ENCODE measurements at places on chromosomes 4 and X.

- DNase-seq: peak; percentile 54
These were observed 31.6 kb upstream of the IRAK1 start for GRCh38 chrX:154051201-154051810.

- DNase-seq: no peak
These were observed 39.6 kb downstream of the SMAD1 start for GRCh38 chr4:145521282-145521681.

GRCh38 chr4:43233321-43233720, 340.8 kb downstream of the GRXCR1 start:
- DNase-seq: no peak

- no peak for DNase-seq
These were observed 4.0 kb downstream of the ITIH6 start for GRCh38 chrX:54794028-54794427.

GRCh38 chr4:36502350-36502749, 220.9 kb downstream of the DTHD1 start:
- DNase-seq: no peak

DNA sequence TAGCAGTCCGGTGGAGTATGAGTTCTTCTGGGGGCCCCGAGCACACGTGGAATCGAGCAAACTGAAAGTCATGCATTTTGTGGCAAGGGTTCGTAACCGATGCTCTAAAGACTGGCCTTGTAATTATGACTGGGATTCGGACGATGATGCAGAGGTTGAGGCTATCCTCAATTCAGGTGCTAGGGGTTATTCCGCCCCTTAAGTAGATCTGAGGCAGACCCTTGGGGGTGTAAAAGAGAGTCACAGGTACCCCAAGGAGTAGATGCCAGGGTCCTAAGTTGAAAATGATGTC, 852 bp downstream of the MAGEH1 start:
- no peak for DNase-seq

- no peak for DNase-seq
These were observed 140.9 kb upstream of the ATP6AP2 start for GRCh38 chrX:40439625-40440532.

DNA sequence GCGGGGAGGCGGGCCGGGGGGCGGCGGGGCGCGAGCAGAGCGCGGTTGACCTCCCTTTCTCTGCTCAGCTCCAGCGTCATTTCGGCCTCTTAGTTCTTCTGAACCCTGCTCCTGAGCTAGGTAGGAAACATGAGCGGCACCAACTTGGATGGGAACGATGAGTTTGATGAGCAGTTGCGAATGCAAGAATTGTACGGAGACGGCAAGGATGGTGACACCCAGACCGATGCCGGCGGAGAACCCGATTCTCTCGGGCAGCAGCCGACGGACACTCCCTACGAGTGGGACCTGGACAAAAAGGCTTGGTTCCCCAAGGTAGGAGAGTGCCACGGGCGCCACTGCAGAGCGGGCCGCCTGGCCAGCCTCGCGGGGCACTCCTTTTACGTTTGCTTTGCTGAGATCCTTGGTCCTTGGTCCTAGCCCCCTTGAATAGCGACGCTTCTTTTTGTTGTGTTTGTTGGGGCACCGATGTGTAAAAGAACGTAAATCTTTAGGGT, at the start of gene HTATSF1:
Gene HTATSF1 (plus strand): TSS at position 37 of the 497 bp plus-strand sequence. CDS start 93 bp downstream, at position 130.
- no peak for DNase-seq

Data from CD4-positive, alpha-beta T cell treated with Interleukin-15 for 1 hour (primary cell).